ENCODE measurements at places on chromosomes 4 and X.
A peak's percentile ranks its signal among the peaks of the same experiment; 100 is the strongest.

DNA sequence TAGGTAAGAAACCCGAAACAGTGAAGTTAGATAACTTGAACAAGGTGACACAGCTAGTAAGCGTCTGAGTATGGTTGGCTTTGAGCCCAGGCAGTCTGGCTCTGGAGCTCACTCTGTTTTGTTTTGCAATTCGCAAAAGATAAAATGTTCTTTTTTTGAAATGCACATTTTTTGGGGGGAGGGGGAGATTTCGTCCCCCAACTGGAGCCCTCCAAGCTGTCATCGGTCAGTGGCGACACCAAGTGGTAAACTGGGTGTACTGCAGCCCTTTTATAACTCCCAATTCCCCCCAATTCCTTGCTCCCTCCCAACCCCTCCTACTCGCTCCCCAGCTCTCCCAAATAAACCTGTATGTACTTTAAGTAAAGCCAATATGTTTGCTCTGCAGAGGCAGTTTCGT is 2.8 kb upstream of the CLCN5 start:
- DNase-seq, result peak; percentile 1

GRCh38 chrX:139692908-139693307 is 15.1 kb downstream of the MCF2 start:
- no peak for DNase-seq

- no peak for DNase-seq
These were observed 76.1 kb downstream of the MANBA start for GRCh38 chr4:102684610-102685052.

DNA sequence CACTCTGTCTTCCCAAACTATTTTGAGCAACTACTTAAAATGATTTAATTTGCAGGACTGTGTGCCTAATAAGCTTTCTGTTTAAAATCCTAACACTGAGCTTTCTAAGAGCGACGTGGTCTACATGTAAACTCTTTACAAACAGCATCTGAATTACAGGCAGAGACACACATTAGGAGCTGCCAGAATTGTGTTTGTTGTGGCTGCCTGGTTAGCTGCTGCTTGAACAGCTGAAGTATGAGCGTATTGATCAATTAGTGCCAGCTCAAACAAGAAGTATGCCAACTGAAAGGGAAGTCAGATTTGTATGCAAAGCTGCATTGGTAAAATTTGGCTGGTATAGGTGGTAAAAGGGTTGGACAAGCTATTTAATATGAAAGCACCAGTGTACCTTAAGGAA is 384.4 kb downstream of the PCDH7 start:
- DNase-seq, result no peak

DNA sequence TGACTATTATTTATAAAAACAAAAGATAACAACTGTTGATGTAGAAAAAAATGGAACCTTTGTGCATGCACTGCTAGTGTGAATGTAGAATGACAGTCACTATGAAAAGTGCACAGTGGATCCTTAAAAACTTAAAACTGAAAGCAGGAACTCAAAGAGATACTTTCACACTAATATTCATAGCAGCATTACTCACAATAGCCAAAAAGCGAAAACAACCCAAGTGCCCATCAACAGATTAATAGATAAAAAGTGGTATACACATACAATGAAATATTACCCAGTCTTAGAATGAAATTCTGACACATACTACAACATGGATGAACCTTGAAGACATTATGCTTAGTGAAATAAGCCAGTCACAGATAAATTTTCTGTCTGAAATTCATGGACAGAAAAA is 23.8 kb downstream of the CENPC start:
- no peak for DNase-seq

DNA sequence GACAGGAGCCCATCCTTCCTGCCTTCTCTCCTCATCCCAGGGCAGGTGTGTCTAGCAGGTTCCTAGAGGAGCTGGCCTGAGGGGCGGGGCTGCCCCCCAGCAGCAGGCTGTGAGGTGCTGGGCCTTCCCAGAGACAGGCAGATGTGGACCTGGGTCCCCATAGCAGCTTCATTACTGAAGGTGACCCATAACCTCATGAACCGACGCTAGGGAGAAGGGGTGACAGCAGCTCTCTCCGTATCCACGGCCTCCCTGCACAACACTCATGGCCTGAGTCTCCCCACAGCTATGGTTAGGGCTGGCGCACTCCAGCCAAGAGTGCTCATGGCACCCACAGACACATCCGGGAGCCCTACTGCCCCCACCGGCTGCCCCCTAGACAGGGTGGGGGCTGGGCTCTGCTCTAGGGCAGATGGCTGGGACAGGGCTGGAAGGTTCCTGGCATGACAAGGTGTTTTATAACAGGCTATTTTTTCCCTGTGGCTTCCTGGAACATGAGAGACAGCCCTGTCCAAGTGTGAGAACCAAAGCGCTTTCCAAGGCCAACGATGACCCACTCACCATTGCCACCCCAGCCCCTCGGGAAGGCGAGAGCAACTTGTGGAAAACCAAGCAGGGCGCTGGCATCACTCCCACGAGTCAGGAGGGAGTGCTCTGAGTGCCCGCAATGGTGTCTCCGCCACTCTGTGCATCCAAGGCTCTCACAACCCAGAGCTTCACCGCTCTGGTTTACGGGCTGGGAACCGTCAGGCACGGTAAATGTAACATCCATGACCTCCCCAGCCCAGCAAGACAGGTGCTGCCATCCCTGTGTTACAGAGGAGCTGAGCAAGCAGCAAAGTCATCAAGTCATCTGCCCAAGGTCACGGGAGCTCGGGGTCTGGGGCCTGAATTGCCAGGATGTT is 59.8 kb downstream of the ACOX3 start:
- no peak for DNase-seq

GRCh38 chrX:124504111-124504983 is 158.0 kb downstream of the SH2D1A start:
- no peak for DNase-seq

DNA sequence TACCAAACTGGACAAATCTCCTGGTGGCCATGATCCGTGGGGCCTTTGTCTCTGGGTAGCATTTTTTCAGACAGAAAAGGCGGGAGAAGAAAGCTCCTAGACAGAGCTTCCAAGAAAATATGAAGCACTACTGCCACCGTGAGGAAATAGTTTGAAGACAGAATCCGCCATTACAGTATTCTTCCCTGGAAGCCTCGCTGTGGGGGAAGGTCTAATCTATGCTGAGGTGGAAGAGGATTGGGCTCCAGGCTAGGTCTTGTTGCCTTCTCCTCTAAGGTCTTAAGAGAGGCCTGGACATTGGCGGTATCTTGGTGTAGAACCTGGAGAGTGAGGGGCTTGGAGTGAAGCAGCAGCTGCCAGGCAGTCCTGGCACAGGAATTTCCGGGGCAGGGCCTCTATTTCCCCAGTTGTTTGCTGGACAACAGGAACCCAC is 218.9 kb downstream of the OR13H1 start:
- no peak for DNase-seq

GRCh38 chrX:136828830-136829229 is 48.1 kb upstream of the ARHGEF6 start:
- no peak for DNase-seq

DNA sequence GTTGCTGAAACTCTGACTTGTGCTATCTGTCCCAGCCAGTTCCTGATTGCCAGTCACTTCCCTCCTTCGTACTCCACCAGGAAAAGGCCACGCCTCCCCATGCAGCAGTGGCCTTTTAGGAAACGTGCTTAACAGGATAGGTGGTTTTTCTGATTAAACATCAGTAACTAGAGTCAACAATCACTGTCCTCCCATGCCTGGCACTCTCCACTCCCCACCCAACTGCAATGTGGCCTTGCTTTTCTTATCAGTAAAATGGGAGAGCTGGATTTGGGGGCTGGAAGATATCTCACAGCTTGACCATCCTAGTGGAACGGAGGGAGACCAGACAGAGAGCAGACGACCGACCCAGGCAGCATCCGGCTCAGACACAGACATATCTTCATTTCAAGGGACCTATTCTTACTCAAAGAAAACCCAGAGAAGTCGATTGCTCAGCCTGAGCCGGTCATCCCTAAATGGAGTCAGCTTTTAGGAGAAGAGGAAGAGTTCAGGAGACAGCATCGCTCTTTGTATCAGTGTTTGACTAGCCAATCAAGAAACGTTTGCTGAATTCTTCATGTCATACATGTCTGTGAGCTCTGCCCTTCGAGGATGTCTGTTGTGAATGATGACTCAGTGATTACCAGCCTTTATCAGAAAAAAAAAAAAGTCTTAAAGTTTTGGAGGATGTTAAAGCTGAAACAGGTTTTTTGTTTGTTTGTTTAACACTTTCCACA is 12.7 kb upstream of the UBA6 start:
- no peak for DNase-seq

GRCh38 chr4:89482926-89483595 is 175.5 kb upstream of the GPRIN3 start:
- DNase-seq, result no peak

- DNase-seq, result no peak
These were observed 220.3 kb downstream of the KCNIP4 start for GRCh38 chr4:21728304-21728703.

GRCh38 chr4:164771088-164771487 is 17.2 kb downstream of the SMIM31 start:
- DNase-seq, result no peak

- DNase-seq, result no peak
These were observed 84.9 kb upstream of the TBL1X start for GRCh38 chrX:9379697-9380551.

GRCh38 chrX:19382555-19383145 is 38.9 kb downstream of the PDHA1 start:
- peak; percentile 24 for DNase-seq

- no peak for DNase-seq
These were observed 24.5 kb downstream of the DHX15 start for GRCh38 chr4:24559889-24560288.

- DNase-seq, result peak; percentile 7
These were observed 9.4 kb downstream of the GPRIN3 start for GRCh38 chr4:89298155-89298554.

DNA sequence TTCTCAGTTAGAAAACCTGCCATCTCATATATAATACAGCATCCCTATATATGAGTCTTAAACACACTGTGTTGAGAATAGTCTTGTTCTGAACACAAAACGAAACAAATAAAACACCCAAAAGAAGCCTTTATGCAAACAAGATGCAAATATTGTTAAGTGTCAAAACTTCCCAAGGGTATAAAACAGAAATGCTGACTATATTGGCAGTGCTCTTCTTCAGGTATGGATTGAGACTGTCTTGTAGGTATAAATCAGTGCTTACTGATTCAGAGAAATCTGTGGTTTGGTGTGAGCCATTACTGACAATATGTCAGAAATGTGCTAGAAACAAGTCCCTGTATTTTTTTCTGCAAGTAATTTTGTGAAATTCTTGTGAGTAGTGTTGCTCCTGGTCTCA is 82.8 kb upstream of the CTSO start:
- no peak for DNase-seq

- DNase-seq, result peak; percentile 48
These were observed 16.3 kb downstream of the KLF8 start for GRCh38 chrX:56248492-56248891.

DNA sequence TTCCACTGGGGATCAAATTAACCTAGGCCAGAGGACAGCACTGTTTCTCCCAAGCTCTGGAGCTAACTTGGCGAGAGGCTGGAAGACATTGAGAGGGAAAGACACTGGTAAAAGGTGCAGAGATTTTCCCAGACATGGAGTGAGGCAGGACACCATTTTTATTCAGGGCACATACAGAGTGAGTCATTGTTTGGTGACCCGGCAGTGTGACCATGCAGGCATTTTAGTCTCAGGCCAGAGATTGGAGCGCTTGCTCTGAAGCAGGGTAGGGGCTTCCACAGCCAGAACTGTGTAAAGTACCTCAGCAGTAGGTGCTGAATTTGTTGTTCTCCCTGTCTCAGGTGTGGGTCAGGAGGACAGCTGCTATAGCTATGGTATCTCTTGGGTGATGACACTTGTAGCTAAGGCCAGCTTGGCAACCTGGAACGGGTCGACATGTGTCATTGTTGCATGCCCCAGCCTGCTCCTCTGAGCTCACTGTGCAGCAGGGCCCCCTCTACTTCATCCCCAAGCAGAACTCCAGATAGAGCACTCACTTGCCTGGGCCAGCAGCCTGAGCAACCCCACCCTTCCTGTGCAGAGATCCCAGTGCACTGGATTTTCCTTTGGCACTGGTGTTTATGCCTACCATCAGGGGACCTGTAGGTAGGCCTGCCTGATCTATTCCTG is 79.8 kb upstream of the ATP8A1 start:
- DNase-seq, result no peak

DNA sequence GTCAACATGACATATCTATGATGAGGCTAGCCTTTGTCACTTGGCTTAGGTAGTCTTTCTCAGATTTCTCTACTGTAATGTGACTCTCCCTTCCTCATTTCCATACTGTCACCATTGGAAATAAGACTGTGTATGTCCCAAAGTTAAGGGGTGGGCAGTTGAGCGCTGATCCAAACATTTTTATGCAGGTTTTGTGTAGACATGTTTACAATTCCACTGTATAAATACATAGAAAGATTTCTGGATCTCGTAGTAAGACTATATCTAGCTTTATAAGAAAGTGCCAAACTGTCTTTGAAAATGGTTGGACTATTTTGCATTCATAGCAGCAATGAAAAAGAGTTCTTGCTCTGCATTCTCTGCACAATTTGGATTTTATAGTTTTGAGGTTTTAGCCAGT is 227.2 kb downstream of the GPM6A start:
- DNase-seq, result no peak

- no peak for DNase-seq
These were observed 26.3 kb downstream of the CXCL2 start for GRCh38 chr4:74072739-74073138.

GRCh38 chr4:25440478-25441030 is 63.5 kb downstream of the ANAPC4 start:
- no peak for DNase-seq

DNA sequence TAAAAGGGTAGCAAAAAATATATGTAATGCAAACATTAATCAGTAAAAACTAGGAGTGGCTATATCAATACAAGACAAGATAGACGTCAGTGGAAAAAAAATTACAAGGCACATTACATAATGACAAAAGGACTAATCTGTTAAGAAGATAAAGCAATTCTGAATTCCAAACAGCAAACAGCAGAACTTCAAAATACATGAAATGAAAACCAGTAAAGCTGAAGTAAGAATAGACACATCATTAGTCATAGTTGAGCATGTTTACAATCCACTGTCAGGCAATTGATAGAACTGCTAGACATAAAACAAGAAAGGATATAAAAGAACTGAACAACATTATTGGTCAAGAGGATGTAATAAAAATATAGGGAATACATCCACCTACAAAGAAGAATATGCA is 12.2 kb downstream of the SULT1B1 start:
- DNase-seq, result no peak

- DNase-seq, result no peak
These were observed 25.9 kb upstream of the LNX1 start for GRCh38 chr4:53617101-53617680.

DNA sequence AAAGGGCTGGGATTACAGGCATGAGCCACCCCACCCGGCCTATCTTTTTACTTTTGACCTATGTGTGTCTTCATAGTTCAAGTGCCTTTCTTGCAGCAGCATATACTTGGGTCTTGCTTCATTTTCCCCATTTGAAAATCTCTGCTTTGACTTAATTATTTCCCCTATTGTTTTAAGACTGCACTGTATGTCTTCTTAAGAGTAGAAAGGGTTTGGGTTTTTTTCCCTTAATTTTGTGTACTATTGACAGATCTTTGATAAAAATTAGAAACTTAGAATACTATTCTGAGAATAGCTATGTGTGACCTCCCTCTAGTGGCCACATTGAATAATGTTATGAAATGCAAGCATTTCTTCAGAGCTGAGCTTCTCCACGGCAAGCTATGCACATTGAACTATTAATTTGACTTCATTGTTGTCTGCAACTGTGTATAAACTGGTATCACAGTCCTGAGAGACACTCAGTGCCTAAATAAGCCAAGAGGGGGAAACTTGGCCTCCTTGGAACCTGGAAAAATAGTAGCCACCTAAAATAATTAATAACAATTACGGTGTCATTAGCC is 8.7 kb upstream of the SLC25A4 start:
- no peak for DNase-seq
